Ammon's horn (tissue), 1 donor: ENCODE measurements at places on chromosomes 16 and 17.

DNA sequence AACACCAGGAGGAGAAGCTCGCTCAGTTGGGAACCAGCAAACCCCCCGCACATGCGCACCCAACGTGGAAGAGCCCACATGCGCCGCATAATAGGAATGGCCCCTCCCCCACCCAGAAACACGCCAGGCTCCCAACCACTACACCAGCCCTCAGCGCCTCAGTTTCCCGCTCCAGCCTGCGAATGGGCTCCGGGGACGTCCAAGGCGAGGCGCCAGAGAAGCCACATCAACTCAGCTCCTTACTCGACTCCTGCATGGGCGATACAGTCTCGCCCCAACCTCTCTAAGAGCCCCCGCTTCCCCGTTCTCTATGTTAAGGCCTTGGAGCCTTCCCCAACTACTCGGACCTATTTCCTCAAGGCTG lies 504 bp downstream of the SRSF1 start:
- peak; percentile 78 for DNase-seq

DNA sequence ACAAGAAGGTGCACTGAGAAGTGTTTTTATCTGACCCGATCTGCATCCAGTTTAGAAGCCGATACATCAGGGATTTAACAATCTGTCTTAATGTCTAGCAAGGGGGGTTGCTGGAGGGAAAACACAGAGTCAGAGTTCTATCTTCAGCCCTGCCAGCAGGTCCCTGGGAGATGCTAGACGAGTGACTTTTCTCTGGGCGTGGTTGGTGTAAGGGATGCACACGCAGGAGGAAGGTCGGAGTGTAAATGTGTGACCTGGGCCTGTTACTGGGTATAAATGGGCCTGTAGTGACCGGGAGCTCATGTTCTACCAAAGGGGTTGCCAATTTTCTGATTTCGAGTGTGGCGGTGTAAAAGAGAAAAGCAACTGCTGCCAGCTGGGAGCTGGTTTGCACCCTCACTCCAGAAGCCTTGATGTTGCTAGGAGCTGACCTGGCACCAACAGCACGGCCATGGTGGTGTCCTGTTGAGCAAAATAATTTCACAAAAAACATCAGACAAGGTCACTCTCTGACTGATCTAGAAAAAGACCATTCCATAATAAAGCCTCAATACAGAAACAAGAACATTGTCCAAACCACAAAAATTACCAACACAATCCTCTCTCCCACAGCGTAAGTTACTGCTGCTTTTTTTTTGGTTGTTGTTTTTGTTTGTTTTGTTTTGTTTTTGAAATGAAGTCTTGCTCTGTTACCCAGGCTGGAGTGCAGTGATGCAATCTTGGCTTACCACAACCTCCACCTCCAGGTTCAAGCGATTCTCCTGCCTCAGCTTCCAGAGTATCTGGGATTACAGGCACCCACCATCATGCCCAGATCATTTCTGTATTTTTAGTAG lies 1.3 kb upstream of the KCTD13 start:
- peak; percentile 68 for DNase-seq

GRCh38 chr17:20172376-20172775 lies 163.2 kb downstream of the SPECC1 start:
- no peak for DNase-seq

- DNase-seq, result no peak
Observed at GRCh38 chr16:873889-874288, 73.4 kb upstream of the GNG13 start.

- DNase-seq, result no peak
Observed at GRCh38 chr17:1150863-1151600, 28.7 kb downstream of the ABR start.

GRCh38 chr17:42112552-42113176 lies at the start of gene DHX58:
TSS of gene DHX58 (minus strand) at chr17:42112714. CDS start at chr17:42111892, 822 bp downstream.
- DNase-seq, result peak; percentile 91

GRCh38 chr17:16440901-16441629 lies 25.7 kb downstream of the TRPV2 start:
- DNase-seq, result no peak

- DNase-seq, result no peak
Observed at GRCh38 chr17:64785011-64785421, 122.9 kb upstream of the SMURF2 start.

GRCh38 chr16:10522966-10523365 lies 57.4 kb downstream of the EMP2 start:
- DNase-seq, result no peak

DNA sequence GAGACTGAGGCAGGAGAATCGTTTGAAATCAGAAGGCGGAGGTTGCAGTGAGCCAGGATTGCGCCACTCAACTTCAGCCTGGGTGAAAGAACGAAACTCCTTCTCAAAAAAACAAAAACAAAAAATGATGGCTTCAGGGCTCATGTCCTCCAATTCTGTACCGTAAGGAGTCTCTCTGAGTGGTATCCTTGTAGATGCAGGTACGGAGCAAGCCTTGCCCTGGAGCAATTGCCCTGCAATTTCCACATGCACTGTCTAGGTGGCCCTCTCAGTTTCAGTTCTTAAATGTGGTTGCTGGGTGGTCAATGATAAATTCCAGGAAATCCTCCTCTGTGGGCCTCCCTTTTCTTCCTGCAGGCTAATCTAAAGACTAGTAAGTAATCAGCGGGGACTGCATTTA lies 10.6 kb downstream of the TMEM238L start:
- no peak for DNase-seq

- DNase-seq, result no peak
Observed at GRCh38 chr17:72587773-72588511, 467.1 kb downstream of the SOX9 start.

DNA sequence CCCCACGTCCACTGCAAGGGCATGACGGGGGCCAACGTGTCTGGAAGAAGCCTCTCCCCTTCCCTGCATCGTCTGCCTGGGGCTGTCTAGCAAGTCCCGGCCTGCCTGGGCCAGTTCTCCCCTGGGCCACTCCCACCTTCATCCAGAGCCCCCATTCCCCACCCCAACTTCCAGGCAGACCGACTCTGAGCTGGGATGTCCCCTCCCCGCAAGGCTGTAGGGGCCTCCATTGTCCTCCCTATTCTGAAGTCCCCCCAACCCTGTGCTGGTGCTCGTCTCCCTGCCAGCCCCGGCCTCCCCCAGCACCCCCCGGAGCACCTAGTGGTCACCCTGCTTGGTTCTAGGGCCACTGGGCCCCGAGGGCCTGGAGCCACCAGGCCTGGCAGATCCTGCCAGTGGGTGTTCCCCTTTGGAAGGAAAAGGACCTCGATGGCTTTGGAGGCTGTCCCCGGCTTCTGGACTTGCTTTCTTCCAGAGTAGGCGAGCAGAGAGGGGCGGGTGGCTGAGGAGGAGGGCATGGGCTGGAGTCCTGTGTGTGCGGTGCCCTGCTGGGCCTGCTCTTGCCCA lies 4.8 kb downstream of the GLIS2 start:
- no peak for DNase-seq

DNA sequence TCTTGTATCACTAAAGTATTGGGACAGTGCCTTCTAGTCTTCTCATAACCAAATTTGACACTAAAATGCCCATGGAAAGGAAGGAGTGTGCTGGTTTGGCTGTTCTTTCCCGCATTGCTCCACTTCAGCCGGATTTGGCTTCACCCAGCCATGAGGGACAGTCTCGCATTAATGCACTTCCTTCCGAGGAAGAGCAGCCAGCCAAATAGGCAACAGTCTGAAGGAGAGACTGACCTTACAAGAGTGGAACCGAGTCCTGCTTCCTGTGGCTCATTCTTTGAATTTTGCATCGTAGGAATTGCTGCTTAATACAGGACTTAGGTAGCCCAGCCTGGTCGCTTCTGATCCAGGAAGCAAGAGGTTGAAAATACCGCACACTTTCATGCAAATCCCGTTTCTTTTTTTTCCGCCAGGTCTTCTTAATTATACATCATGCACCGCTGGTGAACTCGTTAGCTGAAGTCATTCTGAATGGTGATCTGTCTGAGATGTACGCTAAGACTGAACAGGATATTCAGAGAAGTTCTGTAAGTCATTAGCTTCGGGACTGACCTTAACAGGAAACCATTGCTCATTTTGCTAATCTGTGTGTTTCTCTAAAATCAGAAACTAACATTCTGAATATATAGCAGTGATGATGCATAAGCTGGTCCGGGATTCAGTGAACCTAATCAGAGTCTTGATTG lies 38.2 kb downstream of the CLEC16A start:
- DNase-seq, result peak; percentile 40

DNA sequence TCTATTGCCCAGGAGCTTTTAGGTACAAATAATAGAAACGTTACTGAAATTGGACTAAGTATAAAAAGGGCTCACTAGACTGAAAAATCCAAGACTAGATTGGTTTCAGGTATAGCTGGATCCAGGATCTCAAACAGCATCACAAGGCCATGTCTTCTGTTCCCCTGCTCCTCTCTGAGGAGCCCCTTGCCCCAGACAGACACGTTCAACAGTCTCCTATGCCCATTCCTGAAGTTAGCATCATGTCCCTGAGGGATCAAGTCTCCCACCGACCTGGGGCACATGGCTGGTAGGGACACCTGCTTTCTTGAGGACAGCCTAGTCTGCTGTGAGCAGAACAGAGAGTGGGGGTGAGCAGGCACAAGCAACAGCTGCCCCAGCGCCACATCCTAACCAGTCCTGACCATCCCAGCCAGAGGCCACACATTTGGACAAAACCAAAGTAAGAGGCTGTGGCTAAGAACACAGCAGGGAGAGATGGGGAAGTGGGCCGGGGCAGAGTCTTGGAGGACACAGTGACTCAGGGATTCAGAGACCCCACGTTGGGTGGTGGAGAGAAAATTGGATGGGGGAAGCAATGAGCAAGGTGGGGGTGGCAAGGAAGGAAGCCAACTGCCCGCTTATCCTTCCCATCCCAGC lies 10.5 kb upstream of the MMP2 start:
- DNase-seq, result no peak

GRCh38 chr16:66154801-66155200 lies 211.7 kb upstream of the CDH5 start:
- peak; percentile 18 for DNase-seq

DNA sequence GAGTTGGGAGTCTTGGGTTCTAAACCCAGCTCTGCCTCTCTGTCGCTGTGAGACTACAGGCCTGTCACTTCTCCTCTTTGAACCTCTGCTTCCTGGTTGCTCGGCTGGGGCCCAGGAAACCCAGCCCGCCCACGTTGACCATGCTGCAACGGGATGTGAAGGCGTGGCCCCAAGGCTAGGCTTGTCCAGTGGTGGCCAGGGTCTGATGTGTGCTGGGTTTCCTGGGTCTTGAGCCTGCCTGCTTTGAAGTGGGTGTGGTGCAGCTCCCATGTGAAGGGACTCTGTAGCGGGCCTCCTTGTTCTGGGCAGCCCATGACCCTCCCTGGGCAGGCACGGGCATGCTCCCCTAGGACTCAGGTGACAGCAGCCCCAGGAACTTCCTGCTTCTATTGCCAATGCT lies 82.3 kb downstream of the SDR42E1 start:
- DNase-seq, result no peak

DNA sequence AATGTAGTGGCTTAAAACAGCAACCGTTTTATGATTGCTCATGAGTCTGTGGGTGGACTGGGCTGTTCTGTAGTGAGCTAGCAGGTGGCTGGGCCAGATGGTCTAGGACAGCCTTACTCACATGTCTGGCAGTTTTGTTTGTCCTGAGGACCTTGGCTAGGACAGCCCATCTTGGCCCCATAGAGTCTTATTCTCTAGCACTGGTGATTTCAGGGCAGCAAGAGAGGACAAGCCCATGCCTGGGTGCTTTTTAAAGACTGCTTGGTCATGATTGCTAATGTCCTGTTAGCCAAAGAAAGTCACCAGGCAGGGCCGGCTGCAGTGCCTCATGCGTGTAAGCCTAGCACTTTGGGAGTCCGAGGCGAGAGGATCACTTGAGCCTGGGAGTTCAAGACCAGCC lies 139.8 kb downstream of the KATNIP start:
- peak; percentile 41 for DNase-seq

DNA sequence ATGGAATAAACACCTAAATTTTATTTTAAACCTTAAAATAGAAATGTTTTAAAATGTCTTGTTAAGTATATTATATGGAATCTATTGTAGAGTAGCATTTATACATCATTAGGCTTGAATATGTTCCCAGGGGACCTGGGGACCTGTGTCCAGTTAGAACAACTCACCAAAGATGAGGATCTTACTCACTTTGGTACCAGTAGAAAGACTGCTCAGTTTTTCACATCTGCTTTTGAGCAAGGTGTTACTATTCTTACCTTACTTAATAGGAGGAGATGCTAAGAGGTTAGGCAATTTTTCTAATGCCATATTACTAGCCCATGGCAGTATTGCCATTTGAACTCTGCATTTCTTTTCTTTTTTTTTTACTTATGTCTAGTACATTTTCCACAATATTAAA lies 14.7 kb downstream of the STXBP4 start:
- DNase-seq, result no peak

- DNase-seq, result no peak
Observed at GRCh38 chr17:7336240-7337175, at the start of gene ACAP1. TSS of gene ACAP1 (plus strand) at chr17:7336529. CDS start at chr17:7336735, 206 bp downstream.

GRCh38 chr17:41811549-41812380 lies at the start of gene P3H4:
TSS of gene P3H4 (minus strand) at chr17:41811949. CDS start at chr17:41811915, 34 bp downstream.
- peak; percentile 82 for DNase-seq

GRCh38 chr17:81203136-81203535 lies 19.6 kb downstream of the CEP131 start:
- no peak for DNase-seq

GRCh38 chr17:41065829-41066624 lies at the start of gene KRTAP2-4:
TSS of gene KRTAP2-4 (minus strand) at chr17:41065879. CDS start at chr17:41065845, 34 bp downstream.
- no peak for DNase-seq

- DNase-seq, result peak; percentile 67
Observed at GRCh38 chr16:12271006-12271405, 294.5 kb downstream of the SNX29 start.

DNA sequence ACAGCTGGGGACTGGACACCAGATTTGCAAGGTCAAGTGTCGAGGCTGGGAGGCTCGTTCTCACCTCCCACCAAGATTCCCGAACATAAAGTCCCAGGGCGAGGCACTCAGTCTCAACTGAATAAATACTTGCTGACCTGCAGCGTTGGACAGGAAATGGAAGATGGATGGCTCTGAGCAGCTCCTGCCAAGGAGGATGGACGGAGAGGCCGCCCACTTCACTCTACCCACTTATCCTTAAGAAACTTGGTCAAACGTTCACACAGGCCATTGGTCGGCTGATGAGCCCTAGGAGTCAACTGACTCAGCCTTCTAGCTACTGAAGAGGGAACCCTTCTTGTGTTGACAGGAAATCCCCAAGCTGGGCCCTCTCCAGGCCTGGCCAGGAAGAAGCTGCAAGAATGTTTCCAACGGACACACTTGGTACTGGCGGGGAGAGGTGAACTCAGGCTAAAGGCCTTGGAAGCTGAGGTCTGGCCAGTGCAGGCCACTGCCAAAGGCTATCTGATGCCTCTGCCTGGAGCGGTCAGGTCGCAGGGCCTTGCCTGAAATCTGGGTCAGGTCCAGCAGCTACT lies 50.0 kb downstream of the VAC14 start:
- no peak for DNase-seq
